ENCODE measurements at places on chromosomes 2 and 18.

GRCh38 chr2:101516823-101517690 is 42.1 kb upstream of the RFX8 start:
- no peak for DNase-seq

DNA sequence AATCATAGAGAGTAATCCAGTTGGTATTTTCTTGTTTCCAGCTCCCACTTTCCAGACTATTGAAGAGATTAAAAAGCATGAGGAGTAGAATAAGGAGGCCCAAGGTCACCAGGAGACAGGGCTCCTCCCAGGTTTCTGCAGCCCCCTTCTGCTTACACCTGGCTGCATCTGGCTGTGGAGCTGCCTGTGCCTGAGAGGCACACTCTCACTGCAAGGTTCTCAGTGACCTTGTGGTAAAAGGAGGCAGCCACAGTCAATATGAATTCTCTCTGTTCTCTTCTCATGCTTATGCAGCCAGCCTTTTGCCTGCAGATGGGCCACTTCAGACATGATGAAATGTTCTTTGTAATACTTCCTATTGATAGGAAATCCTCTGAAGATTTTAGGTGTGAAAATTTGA is 233.7 kb downstream of the MYO3B start:
- no peak for DNase-seq

GRCh38 chr2:29430382-29431112 is 315.3 kb downstream of the CLIP4 start:
- no peak for DNase-seq

DNA sequence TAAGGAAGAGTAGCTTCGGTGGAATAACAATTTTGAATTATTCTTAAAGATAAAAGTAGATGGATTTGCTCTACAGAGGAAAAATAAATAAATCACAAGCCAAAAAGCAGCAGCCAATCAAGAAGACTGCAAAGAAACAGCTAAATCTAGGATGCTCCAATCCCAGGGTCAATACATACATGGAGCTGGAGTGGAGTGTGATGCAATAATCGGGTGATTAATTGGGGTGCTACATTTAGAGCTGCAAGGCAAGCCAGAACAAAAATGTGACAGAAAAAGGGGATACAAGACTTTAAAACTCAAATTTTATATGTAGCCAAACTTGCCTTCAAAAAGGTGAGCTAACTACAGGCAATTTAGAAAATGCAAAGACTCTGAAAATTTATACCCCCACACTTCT is 215.8 kb downstream of the TCF4 start:
- DNase-seq: no peak

- DNase-seq: no peak
These were observed 147.8 kb downstream of the SATB2 start for GRCh38 chr2:199309973-199310372.

- no peak for DNase-seq
These were observed 101.7 kb upstream of the RBBP8 start for GRCh38 chr18:22831441-22831904.

DNA sequence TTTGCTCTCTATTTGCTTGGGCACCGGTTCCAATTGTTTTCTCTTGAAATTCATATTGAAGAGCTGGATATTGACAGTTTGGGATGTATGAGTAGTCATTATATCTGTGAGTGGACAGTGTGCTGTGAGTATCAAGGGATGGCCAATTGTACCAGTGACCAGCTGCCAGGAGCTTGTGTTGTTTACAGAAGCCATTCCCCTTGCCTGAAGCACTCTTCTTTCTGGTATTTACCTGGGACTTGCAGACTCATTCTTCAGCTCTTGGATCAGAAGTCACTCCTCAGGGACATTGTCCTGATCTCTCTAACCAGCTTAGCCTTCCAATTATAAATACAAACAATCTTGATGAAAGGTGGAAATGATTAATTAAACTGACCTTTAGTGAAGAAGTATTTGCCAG is 438.3 kb upstream of the LRATD1 start:
- no peak for DNase-seq
